ENCODE measurements at places on chromosomes 12 and 14. TPM values are rescaled to one million over a fixed set of nuclear protein-coding genes. Genes with fewer than 3 reads are reported as not detected.

The FAM186B gene
- 0.33 TPM for total RNA-seq

The ERBB3 gene
- 2.3 TPM for total RNA-seq

The ZNF891 gene
- total RNA-seq, result 1.1 TPM

The CIT gene
- total RNA-seq, result 0.96 TPM

The SOX5 gene
- 2.9 TPM for total RNA-seq

The SLC6A13 gene
- total RNA-seq, result 1.8 TPM

The SYCP3 gene
- not detected for total RNA-seq

The LMO3 gene
- 1.5 TPM for total RNA-seq

The PLA2G1B gene
- total RNA-seq, result not detected

The SCN8A gene
- total RNA-seq, result 0.41 TPM

The RPGRIP1 gene
- 0.30 TPM for total RNA-seq

The SLC8B1 gene
- 9.2 TPM for total RNA-seq

The GLS2 gene
- total RNA-seq, result 0.49 TPM

The FOXG1 gene
- total RNA-seq, result not detected

The EP400 gene
- total RNA-seq, result 15.3 TPM

The DIO3 gene
- not detected for total RNA-seq

The KRT85 gene
- total RNA-seq, result not detected

The SUSD6 gene
- 23.9 TPM for total RNA-seq

The GPD1 gene
- total RNA-seq, result 9.0 TPM

The SALL2 gene
- total RNA-seq, result 3.4 TPM

The TEX52 gene
- total RNA-seq, result not detected

The TAS2R8 gene
- total RNA-seq, result not detected

The MYO1H gene
- 0.16 TPM for total RNA-seq

The IAPP gene
- not detected for total RNA-seq

The NAV3 gene
- 1.5 TPM for total RNA-seq

The RTN1 gene
- 0.80 TPM for total RNA-seq

The FGD4 gene
- 30.5 TPM for total RNA-seq

The PRIMA1 gene
- total RNA-seq, result 7.3 TPM

Data from left ventricle myocardium inferior (tissue), 1 donor.